ENCODE measurements at places on chromosomes 2 and 18.

DNA sequence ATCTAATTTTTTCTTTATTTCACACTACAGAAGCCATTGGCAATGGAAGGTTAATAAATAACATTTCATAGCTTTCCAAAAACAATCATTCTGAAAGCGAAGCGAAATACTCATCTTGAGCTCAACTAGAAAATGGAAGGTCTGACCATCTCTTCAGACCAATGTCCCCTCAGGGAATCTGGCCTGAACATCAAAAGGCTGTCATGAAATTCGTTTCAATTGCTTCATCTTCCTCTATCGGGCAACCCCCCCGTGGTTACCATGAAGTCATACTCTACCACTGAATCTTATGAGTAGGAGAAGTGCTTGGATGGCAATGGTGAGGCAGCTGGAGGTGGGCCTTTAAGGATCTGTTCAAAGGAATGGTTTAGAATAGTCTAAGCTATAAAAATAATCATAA lies 22.9 kb upstream of the CYTIP start:
- no peak for DNase-seq

- no peak for DNase-seq
These were observed 361.2 kb downstream of the RND3 start for GRCh38 chr2:150126143-150126740.

DNA sequence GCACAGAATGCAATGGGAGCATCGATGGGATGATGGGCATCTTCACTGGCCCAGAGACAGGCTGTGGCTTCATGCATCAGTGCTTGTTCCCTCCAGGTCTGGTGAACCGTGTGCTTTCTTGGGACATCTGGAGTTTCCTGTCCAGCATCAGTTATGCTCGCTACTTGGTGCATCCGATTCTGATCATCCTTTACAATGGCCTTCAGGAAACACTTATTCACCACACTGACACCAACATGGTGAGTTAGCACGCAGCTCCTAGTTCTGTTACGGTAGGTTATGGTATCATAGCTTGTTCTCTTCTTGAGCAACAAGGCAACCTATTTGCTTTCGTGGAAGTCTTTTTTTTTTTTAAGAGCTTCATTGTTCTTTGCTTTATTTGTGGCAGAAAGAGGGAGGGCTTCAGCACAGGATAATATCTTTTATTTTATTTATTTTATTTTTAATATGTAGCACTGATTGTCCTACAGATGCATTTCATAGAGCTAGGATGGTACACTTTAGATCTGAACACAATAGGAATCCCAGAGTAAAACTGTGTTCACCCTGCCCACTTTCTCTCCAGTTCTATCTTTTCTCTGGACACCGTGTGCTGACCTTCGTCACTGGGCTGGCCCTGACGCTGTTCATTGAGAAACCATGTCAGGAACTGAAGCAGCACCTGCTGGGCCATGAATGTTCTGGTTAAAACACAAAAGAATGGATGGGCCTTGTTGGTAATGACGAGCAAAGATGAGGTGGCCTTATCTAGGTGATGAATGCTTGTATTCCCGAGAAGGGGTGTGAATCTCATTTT lies 71.2 kb upstream of the SEC11C start:
- DNase-seq: no peak

- DNase-seq: no peak
These were observed 75.8 kb upstream of the LRPPRC start for GRCh38 chr2:44071454-44072046.

DNA sequence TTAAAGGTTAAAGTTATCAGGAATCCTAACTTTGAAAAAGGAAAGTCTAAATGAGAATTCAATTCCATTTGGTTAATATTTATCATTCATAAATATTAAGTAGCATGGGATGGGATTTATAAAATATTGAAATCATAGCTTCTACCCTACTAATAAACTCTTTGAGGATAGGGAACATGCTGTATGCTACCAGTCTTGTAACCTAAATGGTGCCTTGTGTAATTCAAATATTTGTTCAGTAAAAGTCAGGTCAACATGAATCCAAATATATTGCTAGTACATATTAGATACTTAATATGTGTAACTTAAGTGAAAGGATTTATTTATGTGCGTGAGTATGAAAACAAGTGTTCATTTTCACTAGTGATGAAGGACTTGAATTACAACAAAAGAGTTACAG lies 94.1 kb downstream of the CAMKMT start:
- DNase-seq: no peak

DNA sequence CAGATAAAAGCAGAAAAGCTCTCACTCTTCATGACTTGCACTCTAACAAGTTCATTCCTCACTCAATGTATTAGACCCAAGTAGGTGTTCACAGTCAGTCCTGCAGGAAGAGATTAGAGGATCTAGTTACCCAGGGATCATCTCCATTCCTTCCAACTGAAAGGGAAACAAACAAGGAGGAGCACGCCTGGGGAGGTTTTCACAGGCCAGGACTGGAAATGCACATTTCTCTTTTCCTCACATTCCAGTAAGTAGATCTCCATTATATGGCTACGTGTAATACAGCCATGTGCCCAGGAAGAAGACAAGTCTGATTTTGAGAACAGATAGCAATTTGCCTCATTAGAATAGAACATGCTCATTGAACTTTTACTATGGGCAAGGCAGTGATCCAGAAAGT lies 1132.2 kb upstream of the FAM98A start:
- no peak for DNase-seq

DNA sequence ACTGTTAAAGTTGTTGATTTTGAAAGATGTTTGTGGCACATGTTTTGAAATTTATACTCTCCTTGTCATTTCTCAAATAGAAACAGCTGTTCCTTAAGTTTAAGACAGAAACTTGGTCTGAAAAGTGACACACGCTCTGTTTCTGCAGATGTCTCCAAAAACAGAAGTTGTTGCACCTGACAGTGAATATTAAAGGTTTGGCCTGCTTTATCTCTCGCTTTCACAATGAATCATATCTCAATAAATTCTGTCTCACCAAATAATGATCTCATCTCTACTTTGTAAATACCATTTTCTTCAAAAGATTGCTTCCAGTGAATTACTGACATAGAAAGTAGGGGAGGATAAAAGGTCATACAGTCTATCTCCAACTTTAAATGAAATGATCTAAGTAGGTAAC lies 294.9 kb upstream of the SYT4 start:
- no peak for DNase-seq

DNA sequence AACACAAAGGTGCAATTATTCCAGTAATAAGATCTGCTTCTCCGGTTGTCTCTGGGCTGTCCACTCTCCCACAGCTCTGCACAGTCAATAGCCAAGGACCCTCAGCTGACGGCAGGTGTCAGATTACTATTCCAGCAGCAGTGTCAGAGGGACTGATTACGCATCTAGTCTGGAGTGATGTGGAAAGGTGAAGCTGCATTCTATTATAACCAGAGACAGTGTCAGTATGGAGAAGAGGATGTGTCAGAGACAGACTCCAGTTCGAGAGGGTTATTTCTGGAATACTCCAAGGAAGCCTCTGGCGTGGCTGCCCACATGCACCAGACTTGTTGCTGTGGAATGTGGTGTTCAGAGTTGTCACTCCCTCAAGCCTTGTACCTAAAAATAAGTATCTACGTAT lies 163.6 kb upstream of the TMEM200C start:
- DNase-seq: no peak

GRCh38 chr2:207330912-207331311 lies 165.2 kb upstream of the KLF7 start:
- DNase-seq: no peak

DNA sequence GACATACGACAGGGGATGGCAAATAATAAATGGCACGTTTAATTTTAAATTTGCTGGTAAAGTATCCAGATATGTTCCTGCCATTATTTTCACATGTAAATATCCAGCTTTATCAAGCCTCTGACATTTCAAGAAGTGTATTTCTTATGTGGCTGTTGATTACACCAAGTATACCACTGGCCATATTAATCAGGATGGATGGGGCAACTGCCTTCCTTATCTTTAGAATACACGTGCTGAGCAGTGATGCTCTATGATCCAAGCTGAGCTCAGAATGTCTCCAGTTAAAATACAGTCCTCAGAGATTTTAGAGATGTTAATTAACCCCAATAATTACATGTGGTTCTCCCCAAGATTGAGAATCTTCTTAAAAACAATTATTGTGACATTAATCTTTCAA lies 38.3 kb upstream of the RAPGEF4 start:
- no peak for DNase-seq

DNA sequence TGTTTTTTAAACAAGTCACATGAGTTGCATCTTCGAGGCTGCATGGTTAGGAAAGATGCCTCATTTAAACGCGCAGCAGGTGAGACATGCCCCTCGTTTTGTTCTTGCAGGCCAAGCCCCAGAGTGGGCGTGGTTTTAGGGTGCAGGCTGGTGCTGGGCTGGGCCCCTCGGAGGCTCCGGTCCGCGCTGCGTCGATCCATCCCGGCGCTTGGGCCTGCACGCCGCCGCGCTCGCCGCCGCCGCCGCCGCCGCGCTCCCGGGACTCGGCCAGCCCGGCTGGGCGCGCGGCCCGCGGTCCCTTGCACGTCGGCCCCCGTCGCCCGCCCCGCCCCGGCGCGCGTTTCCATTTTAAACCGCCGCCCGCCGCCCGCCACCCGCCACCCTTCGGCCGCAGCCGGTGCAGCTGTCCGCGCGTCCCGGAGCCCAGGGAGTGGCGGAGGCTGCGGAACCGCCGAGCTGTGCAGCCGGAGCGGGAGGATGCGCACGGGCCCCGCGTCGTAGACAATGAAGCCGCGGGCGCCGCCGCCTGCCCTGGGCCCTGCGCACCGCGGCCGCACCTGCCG lies 175.5 kb downstream of the AGAP1 start:
- DNase-seq: no peak

DNA sequence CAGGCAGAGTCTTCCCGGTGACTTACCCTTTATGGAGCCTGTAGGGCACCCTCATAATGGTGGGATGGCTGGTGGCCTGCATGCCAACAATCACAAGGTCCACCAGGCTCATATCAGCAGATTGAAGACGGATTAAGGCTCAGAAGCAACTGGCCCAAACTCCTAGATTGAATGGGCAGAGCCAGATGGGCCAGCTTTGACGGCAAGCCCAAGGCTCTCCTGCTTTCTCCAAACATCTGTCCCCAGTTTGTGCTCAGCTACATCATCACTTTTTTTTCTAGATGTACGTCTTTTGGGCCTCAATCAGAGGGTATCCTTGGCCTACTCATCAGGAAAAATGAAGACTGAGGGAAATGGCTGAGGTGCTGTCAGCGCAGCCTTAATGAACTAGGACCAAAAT lies 114.6 kb downstream of the VIT start:
- DNase-seq: no peak

DNA sequence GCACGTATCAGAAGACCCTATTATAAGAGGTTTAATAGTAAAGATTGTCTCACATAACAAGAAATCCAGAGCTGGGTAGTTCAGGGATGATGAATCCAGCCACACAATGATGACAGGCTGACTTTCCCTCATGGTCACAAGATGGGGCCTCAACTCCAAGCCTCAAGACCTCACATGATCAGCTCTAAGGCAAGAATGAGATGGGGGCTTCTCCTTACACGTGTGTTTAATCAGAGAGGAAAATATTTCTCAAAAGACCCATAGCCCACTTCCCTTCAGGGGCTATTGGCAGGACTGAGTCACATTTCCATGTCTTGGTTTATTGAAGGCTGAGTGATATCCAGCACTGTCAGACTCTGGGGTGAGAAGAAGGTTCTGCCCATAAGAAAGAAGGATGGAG lies 100.2 kb upstream of the FOSL2 start:
- no peak for DNase-seq

GRCh38 chr2:63846487-63846886 lies 4.8 kb downstream of the UGP2 start:
- no peak for DNase-seq

GRCh38 chr18:24176727-24177416 lies 38.0 kb downstream of the CABYR start:
- DNase-seq: peak; percentile 5

DNA sequence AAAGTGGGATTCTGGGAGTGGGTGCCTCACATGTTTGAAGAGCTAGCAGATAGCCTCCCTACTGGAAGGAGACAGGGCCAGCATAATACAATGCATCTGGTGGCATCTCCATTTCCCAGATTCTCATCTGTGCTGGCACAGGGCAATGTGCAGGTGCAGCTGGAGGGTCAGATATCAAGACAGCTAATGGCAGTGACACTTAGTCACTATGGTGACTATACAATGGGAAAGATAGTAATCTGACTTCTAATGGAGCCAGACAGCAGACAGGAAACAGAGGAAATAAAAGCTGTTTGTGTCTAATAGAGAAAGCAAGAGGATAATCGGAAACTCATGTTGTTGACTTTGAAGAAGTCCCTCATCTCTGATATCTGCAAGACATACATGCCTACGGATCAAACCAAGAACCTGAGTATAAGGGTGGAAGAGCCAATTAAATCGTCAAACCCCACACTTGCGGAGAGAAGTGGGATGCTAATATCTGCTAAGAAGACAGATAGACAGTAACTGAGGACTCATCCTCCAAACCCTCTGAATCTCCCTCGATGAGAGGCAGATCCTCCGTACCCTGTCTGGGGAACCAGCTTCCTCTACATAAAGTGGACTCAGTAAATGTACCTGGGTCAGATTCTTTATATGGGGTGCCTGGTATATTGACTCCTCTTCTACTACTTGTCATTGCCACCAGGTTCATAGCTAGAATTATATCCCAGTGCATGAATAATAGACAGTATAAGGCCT lies 692.7 kb downstream of the SOCS6 start:
- DNase-seq: no peak

- no peak for DNase-seq
These were observed 254.9 kb downstream of the NDUFA10 start for GRCh38 chr2:239770246-239770639.
